T-helper 17 cell (primary cell): ENCODE measurements at places on chromosomes 5 and 9. TPM values are rescaled to one million over a fixed set of nuclear protein-coding genes. Genes with fewer than 3 reads are reported as not detected.

The GKAP1 gene
- total RNA-seq, result 5.9 TPM

The RNF38 gene
- 94.4 TPM for total RNA-seq

The SDHA gene
- 171 TPM for total RNA-seq

The ZNF658 gene
- 4.8 TPM for total RNA-seq

The SPINK4 gene
- total RNA-seq, result not detected

The PRDM9 gene
- total RNA-seq, result not detected

The PCDHB16 gene
- not detected for total RNA-seq

The GABRB2 gene
- not detected for total RNA-seq

The INSL4 gene
- total RNA-seq, result not detected

The FRMD3 gene
- total RNA-seq, result 1.4 TPM

The OSMR gene
- not detected for total RNA-seq

The ENHO gene
- total RNA-seq, result 1.4 TPM

The NR5A1 gene
- total RNA-seq, result not detected

The PDE4D gene
- 300 TPM for total RNA-seq

The CRHBP gene
- total RNA-seq, result not detected

The SLC46A2 gene
- total RNA-seq, result 0.47 TPM

The FSD1L gene
- total RNA-seq, result 3.2 TPM

The IFNA13 gene
- total RNA-seq, result not detected

The TMEM215 gene
- total RNA-seq, result not detected

The CCNJL gene
- total RNA-seq, result 1.5 TPM

GRCh38 chr5:73619606-73620333 is 6.2 kb upstream of the ARHGEF28 start:
- DNase-seq, result no peak

DNA sequence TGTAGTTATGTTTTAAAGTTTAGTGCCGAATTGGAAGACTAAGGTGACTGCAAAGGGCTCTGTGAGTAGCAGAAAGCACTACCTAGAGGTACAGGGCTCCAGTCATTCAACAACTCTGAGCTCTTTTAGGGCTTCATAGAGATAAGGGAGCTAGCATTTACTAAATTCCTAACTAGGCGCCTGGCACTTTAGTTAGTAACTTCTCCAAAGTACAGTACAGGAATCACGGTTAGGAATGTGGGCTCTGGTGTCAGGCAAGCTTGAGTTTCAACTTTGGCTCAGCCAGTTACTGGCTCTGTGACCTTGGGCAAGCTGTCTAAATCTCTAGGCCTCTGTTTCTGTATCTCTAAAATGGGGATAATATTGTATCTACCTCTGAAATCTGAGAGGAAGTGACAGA is 115.3 kb downstream of the SLIT3 start:
- no peak for DNase-seq

DNA sequence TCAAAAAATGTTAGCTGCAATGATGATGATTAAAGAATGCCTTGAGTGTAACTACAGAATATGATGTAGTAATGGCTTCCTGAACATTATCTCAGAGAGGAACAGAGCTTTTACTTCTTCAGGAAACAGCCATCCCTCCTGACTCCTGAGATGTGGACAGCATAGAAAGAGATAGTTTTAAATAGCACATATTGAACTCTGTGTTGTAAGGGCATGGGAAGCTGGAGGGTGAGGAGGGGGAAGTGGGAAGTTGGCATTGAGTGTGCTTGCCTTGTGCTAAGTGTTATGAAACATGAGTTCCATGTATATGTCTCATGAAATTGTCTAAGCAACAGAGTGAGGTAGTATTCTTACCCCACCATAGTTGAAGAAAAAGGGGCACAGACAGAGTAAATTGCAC is 161.5 kb upstream of the SLC28A3 start:
- DNase-seq, result no peak

DNA sequence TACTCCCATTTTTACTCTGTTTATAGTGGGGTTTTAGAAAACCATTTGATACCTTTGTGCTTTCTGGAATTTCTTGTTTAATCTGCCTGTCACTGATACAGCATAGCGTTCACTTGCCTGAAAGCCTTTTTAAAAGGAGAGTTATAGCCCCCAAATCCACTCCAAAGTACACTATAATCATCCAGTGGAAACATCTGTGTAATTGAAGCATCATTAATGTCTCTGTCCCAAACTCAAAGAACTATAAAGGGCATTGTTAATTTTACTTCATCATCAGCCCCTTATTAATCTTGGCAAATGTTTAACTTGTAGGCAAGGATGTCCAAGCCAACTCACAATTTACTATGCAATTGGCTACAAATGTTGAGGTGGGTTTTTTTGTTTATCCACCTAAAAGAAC is 64.3 kb downstream of the TMEM252 start:
- DNase-seq, result no peak

DNA sequence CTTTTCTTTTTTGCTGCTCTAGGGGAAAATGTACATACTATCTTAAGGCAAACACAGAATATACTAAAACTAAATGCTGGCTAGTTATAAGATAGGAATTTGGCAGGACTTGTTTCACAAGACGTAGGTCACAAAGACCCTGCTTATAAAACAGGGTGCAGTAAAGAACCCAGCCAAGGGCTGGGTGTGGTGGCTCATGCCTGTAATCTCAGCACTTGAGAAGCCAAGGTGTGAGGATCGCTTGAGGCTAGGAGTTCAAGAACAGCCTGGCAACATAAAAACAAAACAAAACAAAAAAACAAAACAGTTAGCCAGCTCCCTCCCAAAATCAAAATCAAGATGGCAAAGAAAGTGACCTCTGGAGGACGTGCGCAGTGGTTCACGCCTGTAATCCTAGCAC is 49.5 kb upstream of the DENND4C start:
- DNase-seq, result no peak

DNA sequence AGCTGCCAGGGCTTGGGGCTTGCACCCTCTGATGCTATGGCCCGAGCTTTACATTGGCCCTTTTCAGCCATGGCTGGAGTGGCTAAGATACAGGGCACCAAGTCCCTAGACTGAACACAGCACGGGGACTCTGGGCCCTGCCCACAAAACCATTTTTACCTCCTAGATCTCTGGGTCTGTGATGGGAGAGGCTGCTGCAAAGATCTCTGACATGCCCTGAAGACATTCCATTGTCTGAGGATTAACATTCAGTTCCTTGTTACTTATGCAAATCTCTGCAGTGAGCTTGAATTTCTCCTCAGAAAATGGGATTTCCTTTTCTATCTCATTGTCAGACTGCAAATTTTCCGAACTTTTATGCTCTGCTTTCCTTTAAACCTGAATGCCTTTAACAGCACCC is 337.0 kb upstream of the SMC2 start:
- DNase-seq, result no peak

GRCh38 chr5:128455841-128456361 is 82.1 kb downstream of the FBN2 start:
- DNase-seq, result no peak

GRCh38 chr5:177489119-177489716 is 8.2 kb downstream of the PDLIM7 start:
- DNase-seq, result no peak

GRCh38 chr5:132687995-132688394 is 14.2 kb downstream of the IL4 start:
- peak; percentile 18 for DNase-seq

DNA sequence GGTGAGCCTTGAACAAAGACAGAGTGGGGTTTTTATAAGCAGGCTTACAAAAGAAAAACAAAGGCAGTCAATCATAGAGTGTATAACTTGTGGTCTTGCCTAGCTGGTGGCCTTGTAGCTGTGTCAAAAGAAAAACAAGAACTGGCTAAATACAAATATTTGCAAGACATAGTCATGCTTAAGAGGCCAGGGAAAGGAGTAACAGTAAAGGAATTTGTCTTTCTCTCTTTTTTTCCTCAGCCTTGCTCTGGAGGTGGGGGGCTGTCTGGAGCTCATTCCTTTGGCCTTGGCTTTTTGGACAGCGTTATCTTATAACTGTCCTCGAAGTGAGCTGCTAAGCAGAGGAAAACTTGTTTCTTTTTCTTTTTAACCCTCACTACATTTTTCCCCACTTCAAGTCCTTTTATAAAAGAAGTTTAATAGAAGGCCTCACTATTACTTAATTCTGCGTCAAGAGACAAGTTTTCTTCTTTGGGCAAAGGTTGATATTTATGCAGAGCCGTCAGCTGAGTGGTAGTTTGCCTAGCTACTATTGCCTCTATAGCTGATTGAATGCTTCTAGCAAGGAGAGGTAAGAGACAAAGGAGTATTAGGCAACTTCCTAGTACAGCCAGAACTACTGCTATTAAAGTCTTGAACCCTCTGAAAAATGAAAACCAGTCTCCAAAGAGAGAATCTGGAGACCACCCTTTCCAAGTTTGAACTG is 14.3 kb downstream of the CEL start:
- no peak for DNase-seq

- DNase-seq, result no peak
These were observed 43.0 kb upstream of the SLC25A51 start for GRCh38 chr9:37946971-37947370.

DNA sequence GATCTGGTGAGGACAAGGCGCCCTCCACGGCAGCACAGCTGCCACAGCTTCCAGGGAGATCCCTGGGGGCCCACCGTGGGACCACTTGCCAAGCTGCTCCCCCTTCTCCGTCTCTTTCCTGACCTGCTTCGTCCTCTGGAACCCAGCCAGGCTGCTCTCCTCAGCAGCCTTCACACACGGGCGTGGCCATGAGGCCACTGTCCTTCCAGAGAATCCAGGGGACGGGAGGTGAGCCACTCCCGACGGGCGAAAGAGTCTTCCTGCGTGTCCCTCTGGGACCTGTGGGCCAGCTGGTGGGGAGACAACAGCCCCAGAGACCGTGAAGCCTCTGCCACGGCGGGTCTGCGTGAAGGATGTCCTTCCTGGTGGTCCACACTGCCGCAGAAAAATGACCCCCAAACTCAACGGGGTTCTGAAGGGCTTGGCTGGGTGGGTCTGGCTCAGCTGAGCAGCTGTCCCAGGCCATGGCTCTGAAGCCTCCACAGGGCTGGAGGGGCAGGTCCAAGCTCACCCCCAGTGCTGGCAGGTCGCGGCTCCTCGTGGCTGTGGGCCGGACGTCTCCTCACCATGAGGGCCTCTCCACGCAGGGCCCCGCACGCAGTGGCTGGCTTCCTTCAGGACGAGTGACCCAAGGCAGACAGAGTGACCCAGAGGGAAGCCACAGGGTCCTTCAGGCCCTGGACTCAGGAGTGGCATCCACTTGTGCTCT is 47.4 kb upstream of the NKD2 start:
- no peak for DNase-seq

DNA sequence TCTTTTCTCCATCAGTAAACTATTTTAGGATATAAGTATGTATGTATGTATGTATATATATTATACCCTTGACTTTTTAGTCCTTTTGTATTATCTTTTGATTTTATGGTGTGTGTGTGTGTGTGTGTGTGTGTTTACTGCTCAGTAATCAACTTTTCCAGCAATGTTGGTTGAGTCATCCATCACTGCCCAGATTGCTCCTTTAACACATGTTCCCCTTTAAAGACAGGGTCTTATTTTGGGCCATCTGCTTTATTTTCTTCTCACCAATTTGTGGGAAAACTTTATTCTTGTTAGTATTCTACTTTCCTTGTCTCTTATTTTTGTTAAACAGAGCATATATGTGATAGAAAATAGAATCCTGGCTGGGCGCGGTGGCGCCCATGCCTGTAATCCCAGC is 28.1 kb downstream of the ANKRD33B start:
- no peak for DNase-seq

- no peak for DNase-seq
These were observed 1143.4 kb downstream of the CDH12 start for GRCh38 chr5:21709770-21710169.

- DNase-seq, result no peak
These were observed 50.3 kb downstream of the MTAP start for GRCh38 chr9:21852754-21853153.

DNA sequence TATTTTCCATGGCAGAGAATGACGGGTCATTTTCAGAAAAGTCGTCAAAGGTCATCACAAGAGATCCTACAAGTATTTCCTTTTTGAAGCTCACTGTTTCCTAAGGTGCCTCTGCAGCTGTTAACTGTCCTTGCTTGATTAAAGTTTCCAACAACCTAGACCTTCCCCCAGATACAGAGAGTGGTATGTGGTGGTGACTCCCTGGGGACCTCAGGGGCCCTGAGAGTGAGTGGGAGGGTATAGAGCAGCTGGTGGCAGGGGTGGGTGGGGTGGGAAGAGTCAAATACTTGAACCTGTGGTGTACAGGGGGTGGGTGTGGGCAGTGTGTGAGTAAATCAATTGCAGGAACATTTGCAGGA is 1.6 kb upstream of the CD72 start:
- no peak for DNase-seq

DNA sequence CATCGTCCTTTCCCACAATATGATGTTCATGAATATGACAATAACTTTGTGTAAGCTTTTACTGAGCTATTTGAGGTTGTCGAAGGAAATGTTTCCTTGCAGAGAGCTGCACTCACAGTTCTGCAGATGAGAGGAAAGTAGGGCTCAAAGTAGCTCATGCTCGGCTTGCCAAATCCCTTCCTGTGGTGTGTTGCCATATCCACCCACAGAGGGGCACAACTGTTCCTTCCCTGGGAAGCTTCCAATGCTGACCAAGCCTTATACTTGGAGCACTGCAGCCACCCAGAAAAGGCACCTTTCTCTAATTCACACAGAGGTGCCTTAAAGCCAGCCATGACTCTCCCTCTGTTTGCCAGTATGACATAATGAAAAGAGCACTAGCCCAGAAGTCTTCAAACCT is 390.3 kb downstream of the CAAP1 start:
- DNase-seq, result no peak

GRCh38 chr9:126510564-126510963 is 103.2 kb upstream of the LMX1B start:
- DNase-seq, result no peak

DNA sequence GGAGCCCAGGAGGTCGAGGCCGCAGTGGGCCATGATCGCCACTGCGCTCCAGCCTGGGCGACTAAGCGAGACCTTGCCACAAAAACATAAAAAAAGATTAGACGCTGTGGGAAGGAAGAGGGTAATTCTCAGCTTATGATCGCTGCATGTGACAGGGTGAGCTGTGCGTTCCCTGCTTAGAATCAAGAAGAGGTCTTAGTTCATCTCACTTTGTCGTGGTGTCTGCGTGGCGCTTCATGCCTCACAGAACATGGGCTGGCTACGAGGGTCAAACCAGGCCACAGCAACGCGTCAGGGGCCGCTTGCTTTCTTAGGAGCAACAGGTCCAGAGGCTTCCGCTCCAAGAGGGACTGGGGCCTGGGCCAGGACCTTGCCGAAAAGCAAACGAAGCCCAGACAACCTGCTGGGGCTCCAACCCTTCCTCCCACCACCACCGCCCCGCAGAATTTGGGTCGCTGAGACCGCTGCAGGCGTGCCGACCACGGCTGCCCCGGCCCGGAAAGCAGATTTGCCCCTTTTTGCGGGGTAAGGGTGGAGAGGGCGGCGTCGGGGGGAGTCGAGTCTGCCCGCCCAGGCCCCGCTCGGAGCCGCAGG is 10.0 kb upstream of the GRIN1 start:
- DNase-seq, result no peak

- DNase-seq, result no peak
These were observed 303.8 kb downstream of the EDIL3 start for GRCh38 chr5:84080908-84081307.

- no peak for DNase-seq
These were observed 22.1 kb upstream of the STXBP1 start for GRCh38 chr9:127589955-127590370.

- DNase-seq, result no peak
These were observed 1.6 kb downstream of the PLCXD3 start for GRCh38 chr5:41508696-41509398.
